Esophagus mucosa (tissue), 1 donor: ENCODE measurements at places on chromosomes 6 and 20. TPM values are rescaled to one million over a fixed set of nuclear protein-coding genes. Genes with fewer than 3 reads are reported as not detected.

The LRFN2 gene
- 0.32 TPM for total RNA-seq

The SALL4 gene
- 0.44 TPM for total RNA-seq

The SLC22A7 gene
- not detected for total RNA-seq

The MAS1L gene
- not detected for total RNA-seq

The RCAN2 gene
- total RNA-seq: 1.00 TPM

The CLPSL2 gene
- not detected for total RNA-seq

The PROCR gene
- total RNA-seq: 8.1 TPM

The DNAAF9 gene
- 6.3 TPM for total RNA-seq

The KIF25 gene
- not detected for total RNA-seq

The CPNE5 gene
- 1.00 TPM for total RNA-seq

The COL9A1 gene
- total RNA-seq: not detected

The MLN gene
- not detected for total RNA-seq

The MYB gene
- total RNA-seq: 1.3 TPM

The PPP1R16B gene
- total RNA-seq: 2.3 TPM

The SNPH gene
- 0.64 TPM for total RNA-seq

The TCP1 gene
- total RNA-seq: 120 TPM

The SAMD3 gene
- 0.20 TPM for total RNA-seq

The MAVS gene
- total RNA-seq: 18.8 TPM

The BANF2 gene
- total RNA-seq: not detected

The ASIP gene
- total RNA-seq: not detected

The THEMIS gene
- total RNA-seq: 0.16 TPM

The ABRACL gene
- 36.4 TPM for total RNA-seq

The NKAIN2 gene
- not detected for total RNA-seq

The RIPPLY2 gene
- not detected for total RNA-seq

The NRSN1 gene
- not detected for total RNA-seq

The TMEM244 gene
- not detected for total RNA-seq

The RNF182 gene
- 0.20 TPM for total RNA-seq
